ENCODE measurements at places on chromosomes 5 and 9.

GRCh38 chr9:117266855-117267497 is 147.9 kb downstream of the ASTN2 start:
- DNase-seq = no peak

GRCh38 chr5:170545811-170546210 is 42.0 kb downstream of the KCNIP1 start:
- DNase-seq = no peak

DNA sequence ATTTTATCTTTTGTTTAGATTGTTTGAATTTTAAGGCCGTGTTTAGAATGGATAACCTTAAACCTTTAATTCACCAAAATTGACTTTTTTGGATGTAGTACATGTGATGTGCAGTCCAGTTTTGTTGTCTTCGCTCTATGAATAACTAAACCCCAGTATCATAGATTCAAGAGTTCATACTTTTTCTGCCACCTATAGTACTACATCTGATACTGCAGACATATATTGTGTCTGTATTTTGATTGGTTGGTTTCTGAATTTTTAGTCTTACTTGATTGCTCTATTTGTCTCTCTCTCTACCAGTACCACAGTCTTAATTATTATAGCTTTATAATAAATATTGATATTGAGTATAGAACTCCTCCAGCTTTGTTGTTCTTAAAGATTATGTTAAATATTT is 58.1 kb downstream of the PPIP5K2 start:
- DNase-seq = peak; percentile 2

DNA sequence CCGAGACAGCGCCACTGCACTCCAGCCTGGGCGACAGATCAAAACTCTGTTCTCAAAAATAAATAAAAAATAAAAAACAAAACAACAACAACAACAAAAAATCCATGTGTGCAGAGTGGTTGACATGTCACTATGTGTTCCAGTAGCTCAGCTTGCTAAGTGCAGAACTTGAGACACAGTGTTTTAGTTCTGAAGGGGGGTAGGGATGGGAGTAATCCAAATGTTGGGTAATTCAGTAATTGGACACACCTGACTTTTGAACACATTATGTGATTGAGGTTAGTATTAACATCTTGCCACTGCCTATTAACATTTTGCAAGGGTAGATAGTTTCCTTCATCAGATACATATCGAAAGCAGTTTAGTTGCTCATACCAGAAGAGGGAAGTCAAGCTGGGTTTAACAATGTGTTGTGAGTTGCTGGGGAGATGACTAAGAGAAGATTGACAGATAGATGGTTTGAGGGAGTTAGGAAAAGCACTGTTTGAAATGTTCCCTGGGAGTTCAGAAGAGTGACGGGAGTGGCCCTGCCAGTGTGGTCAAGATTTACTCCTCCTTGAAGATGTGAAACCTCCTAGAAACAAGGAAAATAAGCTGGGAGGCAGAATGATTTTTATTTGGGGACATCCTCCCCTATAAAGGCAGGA is 928 bp downstream of the HACD4 start:
- peak; percentile 72 for DNase-seq

GRCh38 chr9:69809304-69809863 is 11.2 kb upstream of the CFAP95 start:
- DNase-seq = peak; percentile 51

DNA sequence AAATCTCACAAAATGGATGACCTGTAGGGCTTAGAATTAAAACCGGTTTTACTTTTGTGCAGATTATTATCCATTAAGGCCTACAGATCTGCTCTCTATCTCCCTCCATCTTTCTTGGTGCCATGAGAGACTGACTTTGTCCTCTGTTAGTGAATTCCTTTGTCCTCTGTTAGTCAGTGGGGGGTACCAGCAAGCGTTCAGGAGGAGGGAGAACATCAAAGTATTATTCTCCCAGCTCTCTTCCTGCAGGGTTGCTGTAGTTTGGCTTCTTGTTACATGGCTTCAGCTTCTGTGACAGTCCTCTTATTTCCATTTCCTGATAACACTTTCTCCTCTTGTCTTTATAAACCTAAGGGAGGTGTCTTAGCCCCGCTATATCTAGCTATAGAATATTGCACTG is 850.5 kb upstream of the SEMA6A start:
- DNase-seq = no peak

DNA sequence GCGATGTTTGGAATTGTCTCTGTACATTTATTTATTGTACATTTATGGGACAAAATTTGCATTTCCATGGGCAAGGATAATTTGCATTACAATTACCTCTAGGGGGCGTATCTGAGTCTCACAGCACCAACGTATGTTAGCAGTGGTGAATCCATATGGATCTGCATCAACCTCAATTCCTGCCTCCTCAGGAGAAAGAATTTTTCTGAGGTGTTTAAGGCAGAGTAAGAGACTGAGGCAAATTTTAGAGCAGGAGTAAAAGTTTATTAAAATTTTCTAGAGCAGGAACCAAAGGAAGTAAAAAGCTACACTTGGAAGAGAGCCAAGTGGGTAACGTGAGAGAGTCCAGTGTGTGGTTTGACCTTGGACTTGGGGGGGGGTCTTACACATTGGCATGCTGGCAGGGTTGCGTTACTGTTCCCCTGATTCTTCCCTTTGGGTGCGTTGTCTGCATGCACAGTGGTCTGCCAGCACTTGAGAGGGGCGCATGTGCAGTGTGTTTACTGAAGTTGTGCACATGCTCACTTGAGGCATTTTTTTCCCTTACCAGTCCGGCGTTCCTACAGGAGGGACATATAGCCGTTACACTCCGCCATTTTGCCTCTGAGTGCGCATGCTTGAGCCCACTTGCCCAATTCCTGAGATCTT is 21.0 kb upstream of the RAB14 start:
- DNase-seq = peak; percentile 84

DNA sequence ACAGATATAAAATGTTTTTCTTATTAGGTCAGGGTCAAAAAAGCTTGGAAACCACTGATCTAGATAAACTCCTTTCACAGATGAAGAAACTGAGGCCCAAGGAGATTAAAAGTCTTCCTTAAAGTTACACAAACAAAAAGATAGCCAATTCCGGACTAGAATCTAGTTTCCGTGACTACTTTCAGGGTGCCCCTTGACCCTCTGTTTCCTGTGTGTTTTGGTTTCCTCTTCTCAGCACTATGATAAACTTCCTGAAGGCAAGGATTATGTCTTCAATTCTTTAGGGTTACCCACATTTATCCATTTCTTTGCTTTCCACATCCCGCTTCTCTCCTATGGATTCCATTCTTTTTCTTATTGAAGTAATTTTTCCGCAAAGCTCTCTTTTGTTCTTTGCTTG is 83.1 kb downstream of the ADAMTS12 start:
- DNase-seq = no peak

- no peak for DNase-seq
Observed at GRCh38 chr9:98018347-98018746, 35.2 kb downstream of the ANP32B start.

- DNase-seq = no peak
Observed at GRCh38 chr5:6886866-6887265, 173.6 kb downstream of the TENT4A start.

GRCh38 chr9:89225587-89225986 is 47.0 kb upstream of the SHC3 start:
- peak; percentile 36 for DNase-seq

- no peak for DNase-seq
Observed at GRCh38 chr9:27497883-27498417, 26.1 kb upstream of the IFNK start.

GRCh38 chr9:110095776-110096175 is 112.2 kb downstream of the C9orf152 start:
- DNase-seq = peak; percentile 84

DNA sequence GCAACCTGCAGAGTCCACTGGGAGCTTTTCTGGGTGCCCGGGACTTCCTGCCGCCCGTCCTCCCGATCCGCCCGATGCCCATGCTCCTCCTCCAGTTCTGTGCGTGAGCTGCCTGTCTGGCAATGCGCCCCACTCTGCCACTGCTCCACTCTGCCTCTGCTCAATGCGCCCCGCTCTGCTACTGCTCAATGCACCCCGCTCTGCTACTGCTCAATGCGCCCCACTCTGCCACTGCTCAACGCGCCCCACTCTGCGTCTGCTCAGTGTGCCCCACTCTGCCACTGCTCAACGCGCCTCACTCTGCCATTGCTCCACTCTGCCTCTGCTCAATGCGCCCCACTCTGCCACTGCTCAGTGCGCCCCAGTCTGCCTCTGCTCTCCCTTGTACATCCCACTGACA is 436.0 kb downstream of the NR2F1-AS1 start:
- DNase-seq = no peak

- peak; percentile 79 for DNase-seq
Observed at GRCh38 chr9:104740621-104741020, 6.9 kb upstream of the NIPSNAP3A start.

DNA sequence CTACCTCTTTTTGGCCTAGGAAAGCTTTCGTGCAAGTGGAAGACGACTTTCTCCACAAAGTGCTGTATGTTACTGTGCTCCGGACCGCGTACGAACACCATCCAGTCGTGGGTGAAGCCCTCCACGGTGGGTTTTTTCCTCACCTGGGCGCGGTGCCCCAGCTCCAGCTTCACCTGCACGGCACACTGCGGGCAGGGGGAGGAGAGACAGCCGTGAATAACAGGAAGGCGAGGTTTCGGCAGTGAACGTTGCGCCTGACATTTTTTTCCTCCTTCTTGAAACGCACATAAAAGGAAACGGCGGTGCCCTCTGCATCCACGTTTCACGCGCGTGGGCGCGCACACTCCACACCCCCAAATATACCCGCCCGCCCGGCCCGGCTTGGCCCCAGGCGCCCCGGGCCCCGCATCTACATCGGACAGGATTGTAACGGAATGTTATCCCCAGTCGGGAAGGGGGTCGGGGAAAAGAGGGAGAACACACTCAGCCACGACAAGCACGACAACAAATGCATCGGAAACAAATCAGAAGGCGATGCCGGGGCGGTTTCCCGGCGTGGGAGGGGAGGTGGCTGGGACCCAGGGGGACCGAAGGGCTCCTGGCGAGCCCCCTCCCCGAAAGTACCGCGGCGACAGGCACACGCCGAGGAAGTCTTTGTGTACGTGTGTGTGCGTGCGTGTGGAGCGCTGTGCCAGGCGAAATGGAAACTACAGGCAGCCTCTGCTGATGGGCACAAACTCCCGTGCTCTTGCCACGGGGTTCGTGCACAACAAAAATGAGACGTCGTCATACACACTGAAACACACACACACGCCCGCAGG is 1.4 kb downstream of the MLLT3 start:
- peak; percentile 69 for DNase-seq

DNA sequence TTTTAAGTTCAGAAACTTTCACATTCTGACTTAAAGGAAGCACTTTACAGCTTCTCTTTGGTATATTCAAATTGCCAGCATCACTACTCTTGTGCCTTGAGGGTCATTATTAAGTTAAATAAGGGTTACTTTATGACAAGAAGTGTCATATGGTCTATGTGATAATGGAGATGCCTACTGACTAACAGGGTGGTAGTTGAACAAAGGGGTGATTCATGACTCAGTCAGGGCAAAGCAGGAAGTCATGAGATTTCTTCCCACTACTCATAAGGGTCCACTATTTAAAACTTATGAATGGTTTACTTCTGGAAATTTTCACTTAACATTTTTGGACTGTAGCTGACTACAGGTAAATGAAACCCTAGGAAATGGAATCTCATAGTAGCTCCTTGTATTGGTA is 938.3 kb upstream of the PTPRD start:
- DNase-seq = no peak

- DNase-seq = peak; percentile 92
Observed at GRCh38 chr5:150263801-150264621, 25.6 kb downstream of the CAMK2A start.

- DNase-seq = no peak
Observed at GRCh38 chr5:126658561-126658960, 57.8 kb downstream of the PHAX start.

DNA sequence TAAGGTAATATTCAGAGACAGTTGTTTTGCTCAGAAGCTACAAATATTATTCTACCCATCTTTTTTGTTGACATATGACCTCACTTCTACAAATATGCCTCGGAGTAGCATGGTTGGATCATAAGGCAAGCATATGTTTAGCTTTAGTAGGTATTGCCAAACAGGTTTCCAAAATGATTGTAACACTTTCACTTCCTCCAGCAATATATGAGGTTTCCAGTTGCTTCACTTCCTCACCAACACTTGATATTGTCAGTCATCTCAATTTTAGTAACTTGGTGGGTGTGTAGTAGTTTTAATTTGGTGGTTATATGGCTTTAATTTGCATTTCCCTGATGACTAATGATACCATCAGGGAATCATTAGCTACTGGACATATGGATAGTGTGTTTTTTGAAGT is 46.7 kb downstream of the TNFSF8 start:
- DNase-seq = no peak

DNA sequence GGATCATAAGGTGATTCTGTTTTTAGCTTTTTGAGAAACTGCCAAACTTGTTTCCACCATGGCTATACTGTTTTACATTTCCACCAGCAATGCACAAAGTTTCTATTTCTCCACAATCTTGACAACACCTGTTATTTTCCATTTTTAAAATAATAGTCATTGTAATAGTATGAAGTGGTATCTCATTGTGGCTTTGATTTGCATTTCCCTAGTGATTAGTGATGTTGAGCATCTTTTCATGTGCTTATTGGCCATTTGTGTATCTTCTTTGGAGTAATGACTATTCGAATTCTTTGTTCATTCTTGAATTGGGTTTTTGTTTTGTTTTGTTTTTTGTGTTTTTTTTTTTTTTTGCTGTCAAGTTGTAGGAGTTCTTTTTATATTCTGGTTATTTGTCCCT is 4.9 kb downstream of the GARNL3 start:
- DNase-seq = no peak

- DNase-seq = peak; percentile 86
Observed at GRCh38 chr9:33106827-33107621, 30.6 kb upstream of the SMU1 start.

DNA sequence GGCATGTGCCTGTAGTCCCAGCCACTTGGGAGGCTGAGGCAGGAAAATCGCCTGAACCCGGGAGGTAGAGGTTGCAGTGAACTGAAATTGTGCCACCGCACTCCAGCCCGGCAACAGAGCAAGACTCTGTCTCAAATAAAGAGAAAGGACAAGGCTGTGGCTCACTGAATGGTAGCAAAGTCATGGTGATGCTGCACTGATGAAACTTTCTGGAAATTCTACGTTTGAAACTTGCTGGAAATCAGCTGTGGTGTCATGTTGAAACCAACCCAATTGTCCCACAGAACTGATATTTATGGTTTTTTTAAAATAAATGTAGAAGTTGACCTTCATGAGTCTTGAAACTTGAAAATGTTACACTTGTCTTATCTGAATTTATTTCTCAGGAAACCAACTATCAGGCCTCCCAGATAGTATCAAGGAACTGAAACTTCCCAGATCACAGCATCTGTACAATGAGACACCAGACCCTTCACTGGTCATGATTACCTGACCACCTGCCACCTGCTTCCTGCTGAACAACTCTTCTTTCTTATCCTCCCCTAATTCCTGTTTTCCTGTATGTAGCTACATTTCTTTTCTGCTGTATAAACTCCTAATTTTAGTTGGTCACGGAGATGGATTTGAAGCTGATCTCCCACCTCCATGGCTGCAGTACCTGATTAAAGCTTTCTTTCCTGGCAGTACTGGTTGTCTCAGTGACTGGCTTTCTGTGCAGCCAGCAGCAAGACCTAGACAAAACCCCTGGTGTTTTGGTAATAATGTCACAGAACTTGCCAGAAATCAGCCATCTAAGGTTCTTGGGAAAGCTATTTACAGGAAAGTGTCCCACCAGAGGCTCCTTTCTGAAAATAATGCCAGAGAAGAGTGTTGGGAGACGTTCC is 5.6 kb upstream of the TBC1D13 start:
- no peak for DNase-seq
